ENCODE measurements at places on chromosomes 1 and 21.

DNA sequence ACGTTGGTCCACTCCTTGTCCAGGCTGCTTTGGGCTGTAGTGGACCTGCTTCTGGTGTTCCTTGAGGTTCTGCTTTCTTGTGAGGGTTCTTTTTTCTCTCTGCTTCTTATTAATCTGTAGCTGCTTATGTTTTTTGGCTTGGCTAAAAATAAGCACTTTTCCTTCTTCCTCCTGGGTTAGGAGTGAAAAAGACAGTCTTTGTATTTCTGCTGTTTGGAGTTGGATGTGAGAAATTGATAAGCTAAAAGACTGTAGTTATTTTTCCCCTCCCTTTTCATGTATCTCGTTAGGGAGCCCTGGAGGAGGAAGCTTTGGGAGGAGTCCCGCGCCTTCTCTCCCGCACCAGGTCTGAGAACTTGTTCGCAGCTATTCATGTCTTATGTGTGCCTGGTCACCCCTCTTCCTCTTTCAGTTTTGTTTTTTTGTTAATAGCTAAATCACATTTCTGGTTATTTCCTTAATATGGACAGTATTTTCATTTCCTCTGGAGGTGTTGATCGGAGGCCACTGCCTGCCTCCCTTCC is 79.0 kb downstream of the GALNT2 start:
- DNase-seq: no peak

GRCh38 chr1:224763126-224763775 is 147.1 kb downstream of the CNIH3 start:
- no peak for DNase-seq

GRCh38 chr1:43172527-43172972 is 420 bp downstream of the CFAP57 start:
- peak; percentile 86 for DNase-seq

- no peak for DNase-seq
Measured at GRCh38 chr1:43419627-43420425, 30.1 kb downstream of the SZT2 start.

GRCh38 chr21:14273736-14274538 is 58.0 kb downstream of the RBM11 start:
- no peak for DNase-seq

- DNase-seq: no peak
Measured at GRCh38 chr1:223175633-223176032, 32.6 kb upstream of the TLR5 start.

DNA sequence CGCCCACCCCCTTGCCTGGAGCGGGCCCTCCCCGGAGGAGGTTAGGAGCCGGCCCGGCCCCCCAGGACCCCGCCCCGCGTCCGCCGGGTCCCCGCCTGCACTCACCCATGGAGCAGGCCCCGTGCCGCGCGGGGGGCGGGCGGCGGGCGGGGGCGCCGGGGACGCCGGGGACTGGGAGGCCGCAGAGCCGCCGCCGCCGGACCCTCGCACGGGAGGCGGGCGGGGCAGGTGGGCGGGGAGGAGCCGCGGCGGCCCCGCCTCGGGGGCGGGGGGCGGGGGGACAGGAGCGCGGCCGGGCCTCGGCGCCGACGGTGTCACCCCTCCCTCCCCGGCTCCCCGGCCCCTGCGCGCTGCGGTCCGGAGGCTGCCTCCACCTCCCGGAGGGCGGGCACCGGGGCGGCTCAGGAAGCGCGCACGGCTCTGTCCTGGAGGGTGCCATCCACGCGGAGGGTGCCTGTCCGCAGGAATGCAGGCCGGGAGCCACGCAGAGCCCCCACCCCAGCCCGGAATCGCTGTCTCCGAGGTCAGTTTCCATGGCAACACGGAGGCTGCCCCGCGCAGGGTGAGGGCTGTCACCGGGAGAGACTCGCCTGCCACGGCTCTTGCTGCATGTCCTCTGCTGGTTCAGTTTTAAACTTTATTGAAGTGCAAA is 5.9 kb upstream of the PLEKHG5 start:
- DNase-seq: peak; percentile 52

GRCh38 chr1:153646672-153647345 is 11.7 kb upstream of the SNAPIN start:
- DNase-seq: no peak

- DNase-seq: no peak
Measured at GRCh38 chr21:29817450-29817849, 122.3 kb downstream of the GRIK1 start.

GRCh38 chr1:222394224-222394623 is 153.7 kb downstream of the HHIPL2 start:
- no peak for DNase-seq

DNA sequence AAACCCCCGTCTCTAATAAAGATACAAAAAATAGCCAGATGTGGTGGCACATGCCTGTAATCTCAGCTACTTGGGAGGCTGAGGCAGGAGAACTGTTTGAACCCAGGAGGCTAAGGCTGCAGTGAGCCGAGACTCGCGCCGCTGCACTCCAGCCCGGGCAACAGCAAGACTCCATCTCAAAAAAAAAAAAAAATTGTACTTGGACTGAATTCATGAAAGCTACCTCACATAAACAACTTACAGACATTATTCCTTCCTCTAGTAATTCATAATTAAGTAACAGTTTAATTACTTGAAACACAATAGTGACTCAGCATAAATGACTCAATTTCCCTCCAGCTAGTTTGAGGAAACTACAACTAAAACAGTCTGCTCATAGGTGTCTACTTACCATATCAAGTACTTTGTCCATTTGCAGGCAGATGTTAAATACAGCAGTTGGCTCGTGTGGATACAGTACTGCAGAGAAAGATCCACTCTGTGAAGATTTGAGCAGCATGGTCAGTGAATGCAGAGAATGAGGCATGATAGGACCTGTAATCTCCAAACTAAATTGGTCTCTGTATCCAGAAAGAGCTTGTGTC is 9.4 kb downstream of the DONSON start:
- no peak for DNase-seq

GRCh38 chr1:211551638-211552460 is 27.1 kb downstream of the SLC30A1 start:
- no peak for DNase-seq

DNA sequence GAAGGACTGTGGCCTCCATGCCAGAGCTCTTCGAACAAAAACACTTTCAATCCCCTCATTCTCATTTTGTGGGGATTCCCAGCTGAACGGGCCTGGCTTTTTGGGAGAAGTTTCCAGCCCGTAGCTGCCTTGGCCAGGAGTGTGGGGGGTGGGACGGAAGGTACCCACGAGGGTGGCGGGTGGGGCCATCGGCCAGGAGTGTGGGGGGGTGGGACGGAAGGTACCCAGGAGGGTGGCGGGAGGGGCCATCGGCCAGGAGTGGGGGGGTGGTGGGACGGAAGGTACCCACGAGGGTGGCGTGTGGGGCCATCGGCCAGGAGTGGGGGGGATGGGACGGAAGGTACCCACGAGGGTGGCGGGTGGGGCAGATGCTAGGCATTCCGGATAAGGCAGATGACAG is 71.7 kb upstream of the ZBTB18 start:
- no peak for DNase-seq

- DNase-seq: no peak
Measured at GRCh38 chr21:34197561-34197960, 124.2 kb downstream of the MRPS6 start.

DNA sequence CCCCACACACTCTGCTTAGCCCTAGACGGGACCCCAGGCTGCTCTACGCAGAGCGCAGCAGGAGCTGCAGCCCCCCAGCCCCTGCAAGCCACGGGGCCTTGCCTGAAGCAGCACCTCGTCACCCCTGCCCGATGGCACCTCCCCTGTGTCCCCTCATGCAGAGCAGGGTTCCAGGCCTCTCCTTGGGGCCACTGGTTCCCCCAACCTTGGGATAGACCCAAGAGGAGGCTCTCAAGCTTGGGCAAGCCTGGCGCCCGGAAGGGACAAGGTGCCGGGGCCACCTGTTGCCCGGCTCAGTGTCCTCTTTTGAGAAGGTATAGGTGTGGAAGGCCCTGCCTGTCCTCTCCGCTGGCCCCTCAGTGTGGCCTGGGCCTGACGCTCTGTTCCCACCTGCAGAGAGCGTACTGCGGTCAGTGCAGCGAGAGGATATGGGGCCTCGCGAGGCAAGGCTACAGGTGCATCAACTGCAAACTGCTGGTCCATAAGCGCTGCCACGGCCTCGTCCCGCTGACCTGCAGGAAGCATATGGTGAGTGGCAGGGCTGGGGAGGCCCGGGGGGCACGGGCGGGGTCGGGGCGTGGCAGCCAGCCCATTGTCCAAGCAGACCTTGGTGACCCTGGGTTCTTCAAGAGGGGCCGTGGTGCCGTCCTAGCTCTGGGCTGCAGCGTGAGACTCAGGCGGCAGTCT is 50.6 kb downstream of the FAAP20 start:
- no peak for DNase-seq

DNA sequence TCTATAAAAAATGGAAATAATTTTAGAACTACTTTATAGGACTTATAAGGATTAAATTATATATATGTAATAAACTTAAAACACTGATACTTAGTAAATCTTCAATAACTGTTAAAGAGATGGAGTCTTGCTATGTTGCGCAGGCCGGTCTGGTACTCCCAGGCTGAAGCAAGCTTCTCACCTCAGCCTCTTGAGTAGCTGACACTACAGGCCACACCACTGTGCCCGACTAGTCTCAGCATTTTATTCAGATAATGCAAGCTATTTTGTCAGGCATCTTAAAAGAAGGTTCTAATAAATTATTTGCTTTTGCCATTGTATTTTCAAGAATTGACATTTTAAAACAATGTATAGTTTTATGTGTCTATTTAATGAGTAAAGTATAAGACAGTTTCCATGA is 20.8 kb downstream of the CNST start:
- no peak for DNase-seq

GRCh38 chr1:110438893-110439292 is 12.1 kb upstream of the PROK1 start:
- no peak for DNase-seq

GRCh38 chr21:33230545-33231324 is 997 bp downstream of the IFNAR2 start:
- no peak for DNase-seq

DNA sequence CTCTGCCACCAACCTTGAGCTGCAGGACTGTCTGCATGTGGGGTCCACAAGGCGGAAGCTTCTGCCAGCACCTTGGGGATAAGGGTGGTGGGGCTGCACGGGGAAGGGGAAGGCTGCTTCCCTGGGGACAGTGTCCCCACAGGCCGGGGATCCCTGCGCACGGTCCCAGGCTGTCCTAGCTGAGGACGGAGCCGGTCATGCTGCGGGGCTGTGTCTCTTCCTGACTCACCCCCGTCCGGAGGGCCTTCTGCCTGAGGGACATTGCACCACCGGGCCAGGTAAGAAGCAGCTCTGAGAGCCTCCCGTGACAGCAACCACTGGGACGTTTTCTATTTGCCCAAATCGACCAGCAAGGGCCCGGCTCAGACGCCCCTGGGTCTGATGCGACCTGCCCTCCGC is 29.9 kb downstream of the KRTAP10-1 start:
- no peak for DNase-seq

DNA sequence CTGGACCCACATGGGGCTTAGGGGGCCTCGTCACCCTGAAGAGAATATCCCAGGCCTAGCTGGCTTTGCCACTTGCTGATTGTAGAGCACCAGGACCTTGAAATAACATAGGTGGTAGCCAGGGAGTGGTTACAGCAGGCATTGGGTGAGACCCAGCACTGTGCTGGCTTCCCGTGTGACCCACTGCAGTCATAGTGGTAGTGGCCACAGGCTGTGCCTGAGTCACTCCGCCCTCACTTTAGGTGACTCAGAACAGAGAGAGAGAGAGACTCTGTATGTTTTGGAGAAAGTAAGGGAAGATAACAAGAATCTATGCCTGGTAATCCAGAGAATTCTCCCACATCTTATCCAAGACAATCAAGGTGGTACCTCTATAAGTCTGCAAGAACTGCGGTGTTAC is 98.7 kb upstream of the LHX8 start:
- DNase-seq: no peak

DNA sequence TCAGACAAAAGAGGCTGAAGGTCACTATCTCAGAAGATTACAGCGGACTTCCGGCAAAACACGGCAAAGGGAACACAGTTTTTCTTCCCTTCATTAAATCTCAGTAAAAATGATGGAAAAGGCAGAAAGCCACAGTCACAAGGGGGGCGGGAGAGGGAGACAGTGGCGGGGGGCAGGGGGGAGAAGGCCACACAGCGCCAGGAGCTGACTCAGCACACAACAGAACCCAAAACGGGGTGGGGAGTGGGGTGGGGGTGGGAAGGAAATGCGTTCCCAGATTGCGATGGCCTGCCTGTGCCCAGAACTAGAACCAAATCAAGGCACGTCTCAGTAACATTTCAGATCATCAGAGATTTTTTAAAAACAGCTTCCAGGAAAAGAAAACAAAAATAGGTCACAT is 13.4 kb downstream of the CFAP74 start:
- DNase-seq: no peak

- no peak for DNase-seq
Measured at GRCh38 chr1:12035312-12035711, 16.0 kb downstream of the MIIP start.

- DNase-seq: no peak
Measured at GRCh38 chr1:185406006-185406690, 89.1 kb upstream of the IVNS1ABP start.

DNA sequence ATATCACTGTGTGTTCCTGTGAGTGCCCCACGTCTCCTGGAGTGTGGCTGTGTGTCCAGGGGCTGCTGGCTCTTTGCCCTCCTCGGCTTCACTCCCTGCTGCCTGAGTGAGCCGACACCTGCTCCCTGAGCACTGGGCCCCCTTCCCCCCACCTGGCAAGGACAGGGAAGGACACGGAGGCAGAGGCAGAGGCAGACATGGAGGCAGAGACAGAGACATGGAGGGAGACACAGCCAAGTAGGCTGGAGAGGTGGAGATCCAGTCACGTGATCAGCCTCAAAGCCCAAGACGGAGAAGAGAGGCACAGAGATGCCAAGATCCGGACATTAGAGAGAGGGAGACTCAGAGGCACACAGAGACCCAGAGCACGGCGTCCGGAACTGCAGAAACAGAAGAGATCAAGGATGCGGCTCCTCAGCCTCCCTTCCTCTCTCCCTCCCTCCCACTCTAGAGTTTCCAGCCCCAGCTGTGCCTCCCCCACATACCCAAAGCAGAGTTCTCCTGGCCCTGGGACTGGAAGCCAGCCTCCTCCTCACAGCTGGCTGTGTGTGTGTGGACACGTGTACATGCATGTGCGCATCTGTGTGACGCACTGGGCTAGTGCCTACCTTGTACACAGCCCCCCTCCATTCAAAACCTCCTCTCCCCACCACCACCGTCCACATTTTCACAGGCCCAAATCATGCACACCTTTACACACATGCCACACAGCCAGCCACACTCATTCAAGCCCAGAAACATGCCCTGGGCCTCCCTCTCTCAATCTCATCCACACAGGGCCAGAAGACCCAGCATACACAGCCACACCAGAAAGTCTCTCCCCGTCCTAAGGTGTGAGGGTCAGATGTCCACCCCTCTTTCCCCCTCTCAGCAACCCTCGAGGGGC is 39.1 kb upstream of the WASF2 start:
- DNase-seq: no peak

Measured in stimulated activated CD4-positive, alpha-beta T cell treated with anti-CD3 and anti-CD28 coated beads, Interleukin-4, amount 100 ng/mL, for 4 hours (primary cell).